NCI-H146 (cell line): ENCODE measurements at places on chromosomes 6 and 20.

GRCh38 chr20:25368976-25369375 lies 21.7 kb downstream of the ABHD12 start:
- no peak for DNase-seq

- DNase-seq, result no peak
These were observed at the start of gene GJA1 for GRCh38 chr6:121435444-121436069. Gene GJA1, plus strand, starts transcription at chr6:121435646. Its CDS starts 11,202 bp downstream, at chr6:121446848.

GRCh38 chr20:11551479-11551878 lies 366.2 kb upstream of the BTBD3 start:
- no peak for DNase-seq

GRCh38 chr6:87333591-87334181 lies 4.6 kb upstream of the GJB7 start:
- no peak for DNase-seq
